ENCODE measurements at places on chromosomes 16 and 17. TPM values are rescaled to one million over a fixed set of nuclear protein-coding genes. Genes with fewer than 3 reads are reported as not detected.

RHBDL3 gene
- not detected for total RNA-seq

FADS6 gene
- not detected for total RNA-seq

- DNase-seq = no peak
Measured at GRCh38 chr17:29143894-29144293, 36.3 kb downstream of the MYO18A start.

- DNase-seq = no peak
Measured at GRCh38 chr16:53219795-53220454, 165.1 kb downstream of the CHD9 start.

- no peak for DNase-seq
Measured at GRCh38 chr17:81712468-81713003, 452 bp downstream of the SLC25A10 start.

GRCh38 chr17:77729587-77729986 is 228.9 kb upstream of the TNRC6C start:
- no peak for DNase-seq

Measured in upper lobe of left lung (tissue), 6 donors.